ENCODE measurements at places on chromosomes 3 and 15. TPM values are rescaled to one million over a fixed set of nuclear protein-coding genes. Genes with fewer than 3 reads are reported as not detected.
A peak's percentile ranks its signal among the peaks of the same experiment; 100 is the strongest.

GRCh38 chr3:159787178-159787574 lies 201.5 kb upstream of the IL12A start:
- no peak for DNase-seq

DNA sequence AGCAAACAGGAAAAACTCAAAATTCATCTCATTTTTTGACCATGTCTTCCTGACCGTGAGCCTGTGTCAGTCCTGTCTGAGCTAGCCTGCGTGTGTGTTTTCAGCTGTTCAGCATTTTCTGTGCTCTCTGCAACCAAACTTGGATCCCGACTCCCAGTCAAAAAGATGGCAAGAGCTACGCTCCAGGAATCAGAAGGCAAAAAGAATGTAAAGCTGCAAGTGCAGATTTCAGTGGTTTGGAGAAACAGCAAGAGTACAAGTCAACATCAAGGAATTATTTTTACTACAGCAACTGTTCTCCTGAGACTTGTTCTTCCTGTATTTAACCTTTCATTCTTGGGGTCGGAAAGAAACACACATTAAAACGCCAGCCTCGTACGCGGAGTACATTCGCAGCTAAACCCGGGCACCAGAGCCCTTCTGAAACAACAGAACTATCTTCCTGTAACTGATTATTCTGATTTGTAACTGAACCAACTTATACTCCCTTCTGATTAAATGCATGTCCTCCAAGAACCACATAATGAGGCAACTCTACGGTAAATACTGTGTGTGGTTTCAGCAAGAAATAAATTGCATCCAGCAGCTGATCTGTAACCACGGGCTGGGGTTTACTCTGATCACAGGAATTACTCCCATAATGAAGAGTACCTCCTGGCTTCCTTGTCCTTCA lies 107.4 kb downstream of the LRIG1 start:
- DNase-seq = no peak

SYNPR gene
- total RNA-seq = not detected

DNA sequence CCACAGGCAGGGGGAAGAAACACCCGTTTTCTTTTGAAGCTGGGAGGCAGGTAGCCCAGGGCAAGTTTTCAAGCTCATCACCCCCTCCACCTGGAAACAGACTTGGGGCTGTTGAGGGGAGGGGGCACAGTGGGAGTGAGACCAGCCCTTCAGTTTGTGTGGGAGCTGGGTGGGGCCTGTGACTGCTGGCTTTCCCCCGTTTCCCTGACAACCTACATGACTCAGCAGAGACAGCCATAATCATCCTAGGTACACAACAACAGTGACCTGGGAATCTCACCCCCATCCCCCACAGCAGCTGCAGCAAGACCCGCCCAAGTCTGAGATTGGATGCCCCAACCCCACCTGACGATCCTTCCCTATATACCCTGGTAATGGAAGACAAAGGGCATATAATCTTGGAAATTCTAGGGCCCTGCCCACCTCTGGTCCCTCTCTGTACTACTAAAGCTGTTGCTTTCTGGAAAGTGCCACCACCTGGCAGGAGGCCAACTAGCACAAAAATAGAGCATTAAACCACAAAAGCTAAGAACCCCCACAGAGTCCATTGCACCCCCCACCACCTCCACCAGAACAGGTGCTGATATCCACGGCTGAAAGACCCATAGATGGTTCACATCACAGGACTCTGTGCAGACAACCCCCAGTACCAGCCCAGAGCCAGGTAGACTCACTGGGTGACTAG lies 422.2 kb upstream of the SGO1 start:
- no peak for DNase-seq

- no peak for DNase-seq
These were observed 43.9 kb downstream of the BHLHE40 start for GRCh38 chr3:5022966-5023776.

- DNase-seq = no peak
These were observed 101.2 kb upstream of the MEX3B start for GRCh38 chr15:82146990-82147461.

CCR8 gene
- not detected for total RNA-seq

DNA sequence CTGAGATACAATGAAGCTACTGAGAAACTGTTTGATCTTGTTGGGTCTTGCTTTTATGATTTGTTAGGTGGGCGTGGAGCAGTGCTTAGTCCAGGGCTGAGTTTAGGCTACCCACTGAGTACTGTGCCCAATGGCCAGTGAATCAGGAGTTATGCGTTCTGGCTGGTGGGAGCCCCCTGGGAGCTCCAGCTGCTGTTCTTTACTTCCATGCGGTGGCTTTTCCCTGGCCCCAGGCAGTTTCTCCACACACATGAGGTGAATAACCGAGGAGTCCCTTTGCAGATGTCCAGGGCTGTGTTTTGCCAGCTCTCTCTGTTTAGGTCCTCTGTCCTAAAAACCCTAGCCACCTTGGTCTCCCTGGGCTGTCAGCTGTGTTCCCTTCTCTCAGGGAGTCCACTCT lies 106.5 kb downstream of the KLF13 start:
- DNase-seq = no peak

- no peak for DNase-seq
These were observed 603.4 kb downstream of the FOXP1 start for GRCh38 chr3:70979983-70980645.

SPINT1 gene
- 0.99 TPM for total RNA-seq

SNURF gene
- total RNA-seq = 1.9 TPM

- no peak for DNase-seq
These were observed 122.3 kb upstream of the STT3B start for GRCh38 chr3:31410411-31410810.

DNA sequence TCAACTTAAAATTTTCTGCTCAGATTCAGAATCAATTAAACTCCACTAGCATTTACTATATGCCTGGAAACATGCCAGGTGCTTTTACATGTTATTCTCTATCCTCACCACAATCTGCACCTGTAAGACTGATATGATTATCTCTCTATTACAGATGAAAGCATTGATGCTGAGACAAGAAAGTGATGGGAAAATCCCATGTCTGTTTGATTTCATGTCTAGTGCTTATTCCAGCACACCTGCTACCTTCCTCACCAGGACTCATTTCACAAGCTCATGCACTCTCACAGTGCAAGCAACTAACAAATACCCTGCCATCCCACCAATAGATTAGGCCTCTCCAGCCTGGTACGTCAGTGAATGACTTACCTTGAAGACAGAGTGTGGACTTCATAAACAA lies 25.0 kb upstream of the BCL6 start:
- no peak for DNase-seq

- DNase-seq = no peak
These were observed 66.3 kb downstream of the ST8SIA2 start for GRCh38 chr15:92460023-92460422.

GABRG3 gene
- not detected for total RNA-seq

SYNM gene
- 1,866 TPM for total RNA-seq

MCTP2 gene
- total RNA-seq = 14.6 TPM

DNA sequence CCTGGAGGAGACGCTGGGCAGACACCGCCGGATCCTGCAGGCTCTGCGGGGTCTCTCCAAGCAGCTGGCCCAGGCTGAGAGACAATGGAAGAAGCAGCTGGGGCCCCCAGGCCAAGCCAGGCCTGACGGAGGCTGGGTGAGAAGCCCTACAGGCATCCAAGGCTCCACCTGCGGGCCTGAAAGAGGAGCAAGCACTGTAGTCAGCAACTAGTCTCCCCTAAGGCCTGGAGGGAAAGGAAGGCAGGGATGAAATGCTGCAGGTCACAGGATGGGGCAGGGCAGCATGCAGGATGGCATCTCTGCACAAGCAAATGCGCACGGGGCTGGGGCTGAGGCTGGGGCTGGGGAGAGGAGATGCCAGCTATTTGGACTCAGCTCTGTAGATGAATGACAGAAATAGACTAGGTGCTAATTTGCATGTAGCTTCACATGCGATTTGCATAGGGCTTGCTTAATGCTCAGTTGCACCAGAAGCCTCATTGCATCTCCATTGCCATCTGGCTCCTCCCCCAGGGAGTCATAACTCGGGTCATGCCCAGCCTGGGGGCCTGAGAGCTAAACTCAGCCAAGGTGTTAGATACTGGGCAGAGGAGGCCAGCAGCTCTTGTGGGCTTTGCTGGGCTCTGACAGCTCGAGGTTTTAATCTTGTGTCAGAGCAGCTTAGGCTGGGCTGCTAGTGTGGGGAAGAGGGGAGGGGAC lies 5.2 kb upstream of the CPLX3 start:
- DNase-seq = no peak

RLBP1 gene
- not detected for total RNA-seq

ANKRD63 gene
- total RNA-seq = not detected

DNA sequence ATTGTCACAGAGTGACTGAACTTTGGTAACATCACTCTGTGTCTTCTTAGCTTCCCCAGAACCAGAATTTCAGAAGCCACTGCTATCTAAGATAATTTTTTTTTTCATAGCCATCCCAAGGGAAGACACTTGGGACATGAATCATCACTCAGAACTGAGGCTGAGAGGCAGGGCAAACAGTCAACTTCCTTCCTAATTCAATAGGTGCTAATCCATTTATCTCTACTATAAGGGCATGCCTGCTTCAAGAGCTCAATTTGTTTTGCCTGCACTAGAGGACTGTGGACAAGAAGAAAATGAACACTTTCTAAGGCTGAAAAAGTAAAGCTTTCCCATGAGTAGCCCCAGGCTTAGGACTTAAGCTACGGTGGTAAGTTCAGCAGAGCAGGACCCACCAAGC lies 56.7 kb upstream of the MYRIP start:
- DNase-seq = no peak

THRB gene
- 31.6 TPM for total RNA-seq

- DNase-seq = no peak
These were observed 155.0 kb upstream of the SUCLG2 start for GRCh38 chr3:67809370-67809935.

DNA sequence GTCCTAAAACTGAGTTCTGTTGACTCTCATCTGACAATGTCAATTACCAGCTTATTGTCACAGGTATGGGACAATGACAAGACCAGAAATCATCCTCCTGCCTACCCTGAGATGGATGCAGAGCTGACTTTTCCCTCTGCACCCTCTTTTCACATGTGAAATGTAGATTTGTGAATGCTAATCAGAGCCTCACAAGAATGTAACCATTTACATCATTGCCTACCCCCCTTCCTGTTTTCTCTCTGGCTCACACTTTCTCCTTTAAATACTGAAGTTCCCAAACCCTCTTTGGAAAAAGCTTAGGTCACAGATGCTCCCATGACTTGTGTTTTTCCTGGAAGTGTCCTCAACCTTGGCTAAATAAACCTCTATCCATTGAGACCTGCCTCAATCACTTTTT lies 228.2 kb downstream of the MYRIP start:
- DNase-seq = peak; percentile 80

DNA sequence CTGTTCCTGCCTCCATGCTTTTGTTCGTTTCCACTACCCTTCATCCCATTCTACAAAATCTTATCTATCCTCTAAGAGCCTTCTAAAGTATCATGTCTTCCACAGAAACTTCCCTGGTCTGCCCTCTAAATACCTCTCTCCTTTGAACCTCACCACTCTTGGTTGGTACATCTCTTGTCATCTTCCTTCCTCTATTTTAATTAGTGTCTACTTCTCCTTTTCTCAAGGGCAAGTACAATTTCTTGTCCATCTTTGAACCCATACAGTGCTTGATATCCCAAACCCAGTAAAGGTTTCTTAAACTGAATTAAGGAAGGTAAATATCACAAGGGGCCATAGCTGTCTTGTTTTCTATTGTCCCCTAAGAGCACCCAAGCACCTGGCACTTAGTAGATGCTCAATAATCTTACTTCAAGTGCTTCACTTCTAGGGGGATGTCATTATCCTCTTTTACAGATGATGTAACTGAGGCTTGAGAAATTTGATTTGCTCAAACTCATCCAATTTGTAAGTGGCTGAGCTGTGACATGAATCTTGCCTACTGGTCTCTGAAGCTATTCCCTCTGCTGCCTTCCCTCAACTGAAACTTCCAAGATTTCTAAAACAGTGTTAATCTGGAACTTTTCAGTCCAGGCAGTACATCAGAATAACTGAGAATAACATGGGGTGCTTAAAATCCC lies 2.6 kb upstream of the DAPK2 start:
- DNase-seq = no peak

- peak; percentile 82 for DNase-seq
These were observed 273.2 kb upstream of the TOPAZ1 start for GRCh38 chr3:43968465-43968864.

CLDN11 gene
- 5.2 TPM for total RNA-seq

DNA sequence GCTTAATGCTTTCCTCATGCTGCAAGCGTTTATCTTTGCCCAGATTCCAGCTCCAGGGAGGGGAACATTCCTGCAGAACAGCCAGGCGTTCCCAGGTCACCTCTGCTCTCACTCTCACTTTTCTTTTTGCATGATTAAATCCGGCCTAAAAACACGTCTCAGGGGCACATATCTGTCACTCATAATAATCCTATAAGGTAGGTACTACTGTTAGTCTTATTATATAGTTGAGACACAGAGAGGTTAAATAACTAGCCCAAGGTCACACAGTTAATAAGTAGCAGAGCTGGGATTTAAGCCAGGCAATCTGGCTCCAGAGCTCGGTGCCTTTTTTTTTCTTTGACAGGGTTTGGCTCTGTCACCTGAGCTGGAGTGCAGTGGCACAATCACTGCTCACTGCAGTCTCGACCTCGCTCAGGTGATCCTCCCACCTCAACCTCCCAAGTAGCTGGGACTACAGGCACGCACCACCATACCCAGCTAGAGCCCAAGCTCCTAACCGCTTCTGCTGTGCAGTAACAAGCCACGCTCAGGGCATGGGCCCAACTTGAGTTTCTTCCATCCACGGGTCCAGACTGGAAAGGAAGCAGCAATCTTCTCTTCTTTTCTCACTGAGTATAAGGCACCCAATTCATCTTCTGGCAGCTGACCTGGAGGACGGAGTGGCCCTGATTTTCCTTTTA lies 96.5 kb downstream of the LIPC start:
- DNase-seq = no peak

DNA sequence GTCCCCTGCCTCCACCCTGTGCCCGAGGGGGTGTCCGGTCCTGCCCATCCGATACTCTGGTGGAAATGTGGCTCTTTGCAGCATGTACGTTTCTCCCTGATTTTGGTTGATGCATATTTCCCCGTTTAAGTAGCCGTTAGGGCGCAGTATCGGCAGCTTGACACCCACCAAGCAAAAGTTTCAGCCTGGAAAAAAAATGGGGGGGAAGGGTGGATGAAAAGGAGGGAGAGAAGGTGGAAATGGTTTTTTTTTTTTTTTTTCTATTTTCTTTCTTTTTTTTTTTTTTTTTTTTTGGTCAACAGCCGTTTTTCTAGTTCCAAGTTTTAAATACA lies 1.3 kb downstream of the RAP2B start:
- no peak for DNase-seq

CRYBG3 gene
- total RNA-seq = 18.7 TPM

DNA sequence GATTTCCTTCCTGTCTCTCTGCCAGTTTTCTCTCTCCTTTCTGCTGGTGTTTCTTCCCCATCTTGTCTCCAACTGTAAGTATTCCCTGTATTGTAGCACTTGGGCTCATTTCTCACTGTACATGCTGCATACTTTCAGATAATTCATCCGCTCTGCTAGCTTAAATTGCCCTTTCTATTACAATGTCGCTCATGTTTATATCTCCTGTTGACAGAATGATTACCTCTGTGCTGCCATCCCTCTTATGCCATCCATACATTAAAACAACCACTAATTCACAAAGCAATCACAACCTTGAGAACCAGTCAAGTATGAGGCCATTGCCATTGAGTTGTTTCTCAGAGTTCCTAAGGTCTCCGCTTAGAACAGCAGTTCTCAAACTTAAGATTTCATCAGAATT lies 107.5 kb upstream of the SOX2 start:
- DNase-seq = no peak

- DNase-seq = no peak
These were observed 97.1 kb upstream of the SLC6A6 start for GRCh38 chr3:14305324-14305723.

AGBL1 gene
- 0.06 TPM for total RNA-seq

GRCh38 chr3:161213644-161214043 lies 7.5 kb upstream of the NMD3 start:
- DNase-seq = no peak
